Choroid plexus epithelial cell (primary cell): ENCODE measurements at places on chromosomes 3 and 15.

DNA sequence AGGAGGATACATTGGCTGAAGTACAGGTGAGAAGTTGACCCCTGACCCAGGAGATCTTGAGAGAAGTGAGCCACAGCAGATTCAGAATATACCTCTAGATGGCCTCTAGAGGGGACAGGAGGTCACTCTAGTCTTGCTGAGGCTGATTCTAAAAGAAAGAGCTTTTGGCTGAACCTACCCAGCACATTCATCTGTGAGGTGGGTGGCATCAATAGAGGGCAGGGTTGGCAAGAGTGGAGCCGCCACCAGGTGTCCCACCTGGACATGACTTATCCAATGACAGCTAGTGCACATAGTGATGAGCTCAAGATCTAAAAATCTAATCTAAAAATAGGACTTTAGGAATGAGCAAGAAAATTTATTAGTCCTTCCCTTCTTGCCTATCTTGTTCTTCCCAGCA, 51.6 kb downstream of the CYP19A1 start:
- no peak for DNase-seq

DNA sequence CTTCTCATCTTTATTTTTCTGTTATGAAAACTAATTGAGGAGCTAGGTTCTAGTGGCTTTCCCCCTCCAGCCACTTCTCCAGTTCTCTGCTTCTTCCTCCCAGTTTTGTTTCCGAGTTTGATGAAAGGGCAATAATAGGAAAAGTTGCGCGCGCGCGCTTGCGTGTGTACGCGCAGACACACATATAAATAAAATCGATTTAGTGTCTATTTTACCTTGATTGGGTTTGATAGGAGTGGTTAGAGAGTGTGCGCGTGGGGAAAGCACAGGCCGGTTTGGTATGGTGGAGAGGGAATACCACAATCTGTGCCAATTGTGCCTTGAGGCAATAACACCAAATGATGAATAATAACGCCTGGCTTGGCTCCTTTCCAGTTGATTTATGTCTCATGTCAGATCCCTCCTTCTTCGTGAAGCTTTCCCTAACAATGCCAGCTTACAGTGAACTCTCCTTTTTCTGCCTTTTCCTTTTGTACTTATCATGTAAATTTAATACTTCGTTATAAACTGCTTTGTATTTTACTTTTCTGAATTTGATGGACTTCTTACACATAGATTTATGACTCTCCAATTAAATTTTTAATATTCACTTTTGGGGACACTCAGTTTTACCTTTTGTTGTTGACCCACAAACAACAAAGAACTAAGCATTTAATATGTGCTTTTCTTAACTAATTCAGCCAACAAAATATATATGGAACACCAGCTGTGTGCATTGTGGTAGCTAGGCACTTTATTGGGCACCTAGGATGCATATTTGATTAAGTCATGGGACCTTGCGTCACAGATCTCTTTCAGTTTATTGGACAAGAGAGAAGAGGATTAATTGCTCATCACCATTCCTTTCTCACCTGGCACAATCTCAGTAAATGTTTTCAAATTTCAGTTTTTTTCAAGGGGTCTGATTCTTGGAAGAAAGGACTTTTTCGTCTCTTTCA, 1.7 kb downstream of the TIPARP start:
- peak; percentile 88 for DNase-seq

DNA sequence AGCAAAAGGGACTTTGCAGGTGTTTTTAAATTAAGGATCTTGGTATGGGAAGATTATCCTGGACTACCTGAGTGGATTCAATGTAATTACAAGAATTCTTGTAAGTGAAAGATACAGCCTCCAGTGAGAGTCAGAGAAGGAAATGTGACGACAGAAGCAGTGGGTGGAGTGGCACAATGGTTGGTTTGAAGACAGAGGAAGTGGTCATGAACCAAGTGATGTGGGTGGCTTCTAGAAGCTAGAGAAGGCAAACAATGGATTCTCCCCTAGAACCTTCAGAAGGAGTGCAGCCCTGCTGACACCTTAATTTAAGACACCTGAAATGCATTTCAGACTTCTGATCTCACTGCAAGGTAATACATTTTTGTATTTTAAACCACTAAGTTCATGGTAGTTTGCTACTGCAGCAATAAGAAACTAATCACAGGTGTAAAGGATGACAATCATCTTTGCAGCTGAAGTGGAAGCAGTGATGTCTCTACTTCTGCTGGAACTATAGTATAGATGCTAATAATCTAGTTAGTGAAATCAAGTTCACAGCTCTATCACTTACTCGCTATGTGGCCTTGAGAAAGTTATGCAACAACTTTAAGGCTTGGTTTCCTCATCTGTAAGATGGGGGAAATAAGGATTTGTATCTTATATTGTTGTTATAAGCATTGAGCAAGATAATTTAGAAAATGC, 403.4 kb upstream of the SUCLG2 start:
- no peak for DNase-seq

- no peak for DNase-seq
Observed at GRCh38 chr15:41817781-41818180, 10.1 kb upstream of the JMJD7 start.

DNA sequence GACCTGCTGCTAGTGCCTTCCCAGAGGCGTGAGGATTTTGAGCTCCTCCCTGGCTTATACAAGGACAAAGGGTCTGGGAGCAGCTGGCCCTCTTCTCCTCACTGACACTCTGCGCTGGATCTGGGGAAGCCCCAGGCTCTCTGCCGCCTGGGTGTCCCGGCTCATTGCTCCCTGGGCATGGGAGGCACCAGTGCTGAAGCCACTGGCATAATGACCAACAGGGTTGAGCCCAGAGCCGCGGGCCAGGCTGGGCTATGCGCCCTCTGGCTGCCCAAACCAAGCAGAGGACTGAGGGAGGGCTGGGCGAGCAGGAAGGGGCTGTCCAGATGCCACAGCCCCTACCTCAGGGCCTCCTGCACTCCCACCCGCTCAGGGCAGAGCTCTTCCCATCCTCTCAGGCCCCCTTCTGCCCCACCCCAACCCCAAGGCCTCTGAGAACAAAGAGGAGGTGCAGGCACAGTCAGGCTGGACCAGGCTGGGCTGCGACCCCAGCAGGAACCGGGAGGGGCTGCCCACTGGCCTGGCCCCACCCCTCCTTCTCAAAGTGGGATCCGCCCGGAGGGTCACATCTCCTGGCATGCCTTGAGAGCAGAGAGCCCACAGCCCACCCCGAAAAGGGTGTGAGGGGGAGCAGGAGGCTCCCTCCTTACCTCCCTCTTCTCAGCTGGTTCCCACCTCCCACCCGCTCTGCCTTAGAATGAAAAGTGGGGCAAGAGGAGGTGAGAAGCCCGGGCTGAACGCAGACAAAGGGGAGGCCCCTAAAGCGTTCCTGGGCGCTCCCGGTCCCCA, 1.6 kb downstream of the LINGO1 start:
- DNase-seq: no peak

DNA sequence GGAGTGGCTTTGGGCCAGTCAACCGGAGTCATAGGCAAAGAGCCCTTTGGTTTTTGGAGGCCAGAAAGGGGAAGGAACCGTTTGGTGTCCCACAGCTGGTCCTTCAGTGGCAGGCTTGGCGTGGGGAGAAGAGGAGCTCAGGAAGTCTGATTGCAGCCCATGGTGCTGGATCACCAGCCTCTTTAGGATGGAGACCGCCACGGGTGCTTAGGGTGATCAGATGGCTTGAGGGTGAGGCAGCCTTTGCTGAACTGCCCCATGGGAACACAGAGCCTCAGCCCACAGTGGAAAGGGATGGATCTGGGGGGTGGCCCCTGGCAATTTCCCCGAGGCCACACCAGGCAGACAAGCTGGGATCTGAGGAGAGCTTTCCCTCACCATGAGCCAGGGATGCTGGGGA, 38.6 kb upstream of the TOPBP1 start:
- DNase-seq: no peak

DNA sequence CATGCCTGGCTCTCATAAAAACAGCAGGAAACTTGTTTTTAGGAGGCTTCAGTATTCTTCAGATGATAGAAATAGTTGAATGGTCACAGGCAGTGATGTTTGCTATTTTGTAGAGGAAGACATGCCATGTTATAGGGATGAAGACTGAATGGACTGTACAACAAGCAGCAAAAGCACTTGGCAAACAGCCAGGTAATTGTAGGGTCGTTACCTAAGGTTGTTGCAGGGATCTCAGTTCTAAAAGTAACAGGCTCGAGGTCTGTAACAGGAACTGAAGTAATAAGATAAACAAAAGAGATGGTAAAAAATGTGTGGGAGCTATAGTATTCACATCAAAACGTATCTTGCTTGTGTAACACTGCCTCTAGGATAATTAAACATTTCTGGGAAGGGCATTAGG, 116.3 kb downstream of the TFG start:
- DNase-seq: peak; percentile 60

GRCh38 chr3:72814308-72814707, 33.9 kb downstream of the SHQ1 start:
- no peak for DNase-seq

DNA sequence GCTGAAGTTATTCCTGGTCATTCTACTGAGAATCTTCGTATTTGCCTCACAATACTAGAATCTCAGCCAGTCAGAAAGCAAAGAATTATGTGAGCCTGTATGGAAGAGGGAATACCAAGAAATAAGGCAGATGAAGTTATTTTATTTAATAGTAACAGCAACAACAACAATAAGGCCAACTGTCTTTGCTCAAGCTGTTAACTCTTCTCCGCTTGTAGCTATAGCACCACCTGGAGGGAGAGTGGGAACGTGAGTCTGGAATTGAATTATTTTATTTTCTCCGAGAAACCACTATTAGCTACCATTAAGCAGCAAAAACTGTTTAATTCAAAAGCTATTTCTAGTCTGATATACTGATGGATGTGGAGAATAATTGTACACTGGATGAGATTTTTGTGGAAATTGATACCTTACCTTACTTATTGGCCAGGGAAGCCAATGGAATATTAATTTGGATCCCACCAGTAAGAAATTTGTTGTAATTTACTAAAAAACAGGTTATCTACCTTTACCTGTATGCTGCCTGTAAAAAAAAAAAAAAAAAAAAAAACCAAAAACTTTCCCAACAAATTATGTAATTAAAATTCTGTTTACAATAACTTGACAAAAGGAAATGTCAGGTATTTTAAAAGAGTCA, 50.1 kb downstream of the CALML4 start:
- peak; percentile 86 for DNase-seq

GRCh38 chr15:68262514-68263356, 14.8 kb upstream of the FEM1B start:
- no peak for DNase-seq

DNA sequence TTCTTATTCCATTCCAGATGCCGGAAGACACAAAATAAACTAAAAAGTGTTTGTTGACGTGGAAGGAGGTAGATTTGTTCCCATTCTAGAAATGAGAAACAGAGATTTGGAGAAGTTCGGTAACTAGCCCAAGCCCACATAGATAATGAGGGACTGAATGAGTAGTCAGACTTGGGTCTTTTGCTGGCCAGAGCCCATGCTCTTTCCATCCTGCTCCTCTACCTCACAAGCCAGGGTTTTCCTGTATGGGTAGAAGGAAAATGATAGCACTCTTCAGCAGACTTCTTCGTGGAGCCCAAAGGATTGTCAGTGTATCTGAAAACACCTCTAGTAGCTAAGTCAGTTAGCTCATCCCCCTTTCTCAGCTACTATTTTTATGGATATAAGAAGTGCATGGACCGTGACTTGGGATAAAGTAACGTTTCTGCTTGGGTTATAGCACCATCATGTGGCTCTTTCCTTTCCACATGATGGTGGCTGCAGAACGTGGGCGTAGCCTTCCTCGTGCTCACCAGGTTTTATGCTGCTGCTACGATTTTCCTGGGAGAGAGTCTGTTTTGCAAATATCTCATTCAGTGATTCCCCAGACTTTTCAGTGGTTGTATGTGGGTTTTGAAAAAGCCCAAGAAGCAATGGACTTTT, 84.6 kb downstream of the DGKG start:
- DNase-seq: peak; percentile 87

GRCh38 chr15:98077186-98077585, 116.7 kb downstream of the ARRDC4 start:
- no peak for DNase-seq

DNA sequence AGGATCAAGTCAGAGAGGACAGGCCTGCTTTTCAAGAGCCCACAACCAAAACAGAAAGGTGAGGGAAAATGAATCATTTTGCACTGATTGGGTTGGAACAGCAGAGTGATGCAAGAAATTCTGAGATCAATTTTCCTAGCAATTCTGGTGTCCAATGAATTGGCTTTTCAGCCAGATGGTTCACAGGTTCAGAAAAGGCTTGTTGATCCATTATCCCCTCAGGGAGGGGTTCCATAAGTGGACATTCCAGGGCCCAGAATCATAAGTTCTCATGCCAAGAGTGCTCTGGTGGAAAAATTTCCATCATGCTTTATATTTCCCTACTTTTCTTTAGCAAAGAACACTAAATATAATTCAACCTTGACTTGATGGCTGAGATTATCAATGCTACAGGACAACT, 16.2 kb downstream of the RBP2 start:
- no peak for DNase-seq

DNA sequence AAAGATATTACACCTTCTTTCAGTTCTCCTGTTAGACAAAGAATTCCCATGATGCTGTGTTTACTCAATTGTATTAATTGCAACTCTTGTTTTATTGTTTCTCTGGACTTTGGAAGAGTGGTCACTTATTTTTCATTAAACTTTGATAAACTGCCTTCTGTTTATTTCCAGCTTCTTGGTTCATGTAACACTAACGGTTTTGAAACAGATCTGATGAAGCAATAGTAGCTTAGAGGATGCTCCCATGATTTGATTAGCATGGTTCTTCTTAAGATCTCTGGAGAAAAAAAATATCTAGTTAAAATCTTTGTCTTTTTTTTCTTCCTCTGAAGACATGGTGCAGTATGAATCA, 90.1 kb downstream of the FNDC3B start:
- no peak for DNase-seq

DNA sequence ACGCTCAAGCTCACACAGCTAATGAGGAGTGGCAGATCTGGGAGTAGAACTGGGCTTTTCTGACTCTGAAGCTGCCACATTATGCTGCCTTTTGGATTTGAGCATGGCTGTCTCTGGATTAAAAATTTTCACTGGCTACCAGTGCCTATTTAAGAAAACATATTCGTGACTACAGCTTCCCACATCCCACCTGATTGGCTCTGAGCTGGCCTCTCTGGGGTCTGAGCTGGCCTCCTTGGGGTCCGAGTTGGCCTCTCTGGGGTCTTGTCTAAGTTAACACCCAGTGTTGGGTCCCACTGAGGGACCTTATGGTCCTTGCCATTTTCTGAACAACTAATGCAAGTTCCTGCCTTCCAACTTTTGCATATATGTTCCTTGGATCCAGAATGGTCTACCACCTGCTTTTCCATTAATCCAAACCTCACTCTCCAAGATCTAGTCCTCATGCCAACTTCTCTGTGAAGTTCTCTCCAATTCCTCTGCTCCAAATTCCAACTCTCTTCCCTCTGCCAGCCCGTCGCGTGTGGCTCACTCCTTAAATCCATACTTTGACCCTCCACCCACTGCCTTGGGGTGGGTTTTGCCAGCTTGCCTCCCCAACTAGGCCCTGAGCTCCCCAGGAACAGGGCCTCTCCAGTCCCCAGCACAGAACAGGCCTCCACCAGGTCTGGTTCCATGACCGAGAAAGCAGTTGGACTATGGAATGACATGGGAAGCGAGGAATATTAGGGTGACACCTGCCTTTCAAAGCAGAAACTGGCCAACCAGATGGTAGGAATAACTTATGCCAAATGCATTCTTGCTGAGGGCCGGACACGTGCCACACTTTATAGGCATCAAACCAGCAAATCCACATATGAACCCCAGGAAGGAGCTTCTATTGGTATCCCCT, 42.5 kb downstream of the ATP2B2 start:
- no peak for DNase-seq
